ENCODE measurements at places on chromosomes 11 and 22. TPM values are rescaled to one million over a fixed set of nuclear protein-coding genes. Genes with fewer than 3 reads are reported as not detected.

ARL2 gene
- total RNA-seq, result 127 TPM

PLA2G3 gene
- 0.68 TPM for total RNA-seq

RASD2 gene
- total RNA-seq, result 1.2 TPM

DLG2 gene
- 13.8 TPM for total RNA-seq

IGLL1 gene
- total RNA-seq, result 6.9 TPM

FAM180B gene
- total RNA-seq, result not detected

BRSK2 gene
- 49.1 TPM for total RNA-seq

MRGPRE gene
- 1.0 TPM for total RNA-seq

C1QTNF4 gene
- total RNA-seq, result 15.4 TPM

DNA sequence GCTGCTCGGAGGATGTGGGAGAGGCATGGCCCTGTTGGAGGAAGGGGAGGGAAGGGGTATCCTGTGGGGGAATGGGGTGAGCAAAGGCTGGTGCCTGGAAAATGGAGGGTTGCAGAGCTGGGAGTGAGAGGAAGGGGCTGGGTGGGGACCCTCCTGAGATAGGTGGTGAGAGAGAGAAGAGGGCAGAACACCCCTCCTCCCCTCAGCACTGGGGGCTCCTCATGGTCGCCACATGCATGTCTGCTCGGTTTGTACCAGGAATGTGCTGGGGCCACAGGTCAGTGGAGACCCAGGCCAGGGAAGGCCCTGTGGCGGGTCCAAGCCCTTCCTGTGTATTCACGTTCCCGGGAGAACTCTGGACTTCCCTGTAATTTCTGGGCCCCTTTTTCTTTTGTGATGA lies 27.8 kb upstream of the ACR start:
- DNase-seq, result no peak

- DNase-seq, result no peak
Observed at GRCh38 chr11:133107763-133108162, 424.5 kb downstream of the OPCML start.

GRCh38 chr22:29660021-29660420 lies 56.6 kb downstream of the NF2 start:
- no peak for DNase-seq

GRCh38 chr11:46675288-46675851 lies 25.0 kb downstream of the ARHGAP1 start:
- DNase-seq, result no peak

DNA sequence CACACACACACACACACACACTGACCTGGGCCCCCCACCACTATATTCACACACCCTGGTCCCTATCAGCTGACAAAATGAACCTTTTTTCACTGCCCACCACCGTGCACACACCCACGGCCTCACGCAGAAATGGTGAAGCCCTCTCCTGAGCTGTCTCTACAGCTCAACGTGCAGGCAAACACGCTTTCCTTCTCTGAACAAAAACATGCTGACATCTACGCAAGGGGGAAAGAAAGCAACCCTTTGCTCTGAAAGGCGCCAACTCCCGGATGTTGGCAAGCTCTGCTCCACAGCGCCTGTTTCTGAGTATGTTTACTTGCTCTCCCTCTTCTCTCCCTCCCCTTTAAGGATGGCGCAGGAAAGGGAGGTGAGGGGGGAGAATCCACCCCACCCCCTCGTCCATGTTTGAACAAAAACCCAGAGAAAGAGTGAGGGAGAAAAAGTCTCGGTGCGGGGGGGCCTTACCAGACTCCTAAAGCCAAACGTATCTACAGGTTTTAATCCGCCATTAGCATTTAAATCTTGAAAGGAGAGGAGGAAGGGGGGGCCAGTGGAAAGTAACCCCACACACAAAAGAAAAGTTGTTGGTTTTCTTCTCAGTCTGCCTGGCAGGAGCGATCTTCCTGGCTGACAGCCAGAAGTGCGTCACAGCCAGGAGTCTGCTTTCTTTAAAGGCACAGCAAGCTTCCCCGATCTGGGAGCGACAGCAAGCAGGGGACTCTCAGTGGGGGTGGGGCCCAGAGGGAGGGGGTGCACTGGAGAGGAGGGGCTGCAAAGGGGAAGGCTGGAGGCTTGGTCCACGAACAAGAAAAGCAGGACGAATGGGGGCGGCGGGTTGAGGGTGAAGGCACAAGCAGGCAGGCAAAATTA lies 39.6 kb downstream of the NUMA1 start:
- peak; percentile 96 for DNase-seq

- DNase-seq, result no peak
Observed at GRCh38 chr22:21082248-21082647, 36.5 kb downstream of the LRRC74B start.

- DNase-seq, result no peak
Observed at GRCh38 chr11:1167751-1168231, 10.0 kb downstream of the MUC5AC start.

DNA sequence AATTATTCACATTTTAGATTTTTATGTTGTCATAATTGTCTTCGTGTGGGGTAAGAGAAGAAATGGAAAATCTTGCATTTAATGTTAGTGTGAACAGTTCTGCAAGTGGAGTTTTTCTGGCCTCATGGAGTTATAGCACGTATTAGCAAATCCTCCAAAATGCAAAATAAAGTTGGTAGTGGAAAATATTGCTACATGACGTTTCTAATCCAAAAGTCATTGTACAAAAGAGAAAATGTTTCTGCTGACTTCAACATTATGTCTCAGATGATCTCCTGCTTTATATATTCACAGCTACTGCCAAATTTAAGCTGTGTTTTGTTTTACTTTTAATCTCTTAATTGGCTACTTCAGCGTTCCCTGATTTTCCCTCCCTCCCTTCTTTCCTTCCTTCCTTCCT lies 1804.0 kb upstream of the RAG2 start:
- DNase-seq, result no peak

Data from testis (tissue), 5 donors.